Breast epithelium (tissue), 4 donors: ENCODE measurements at places on chromosomes 11 and 22. TPM values are rescaled to one million over a fixed set of nuclear protein-coding genes. Genes with fewer than 3 reads are reported as not detected.

Gene VSIG10L2
- total RNA-seq: 4.1 TPM

Gene RFPL3
- total RNA-seq: not detected

Gene PIWIL4
- total RNA-seq: 6.7 TPM

Gene TBX10
- total RNA-seq: not detected

Gene TMEM184B
- total RNA-seq: 42.4 TPM

Gene TRPC6
- 10.7 TPM for total RNA-seq

Gene LIF
- total RNA-seq: 9.5 TPM

Gene NUP160
- total RNA-seq: 41.4 TPM

Gene OR51B5
- total RNA-seq: 2.3 TPM

Gene MICALL1
- total RNA-seq: 8.6 TPM

Gene UBQLN3
- total RNA-seq: 0.66 TPM

Gene BARX2
- 19.5 TPM for total RNA-seq

Gene CECR2
- total RNA-seq: 0.66 TPM

Gene CLP1
- total RNA-seq: 15.4 TPM

Gene SLC22A6
- not detected for total RNA-seq
